ENCODE measurements at places on chromosomes 2 and 18. TPM values are rescaled to one million over a fixed set of nuclear protein-coding genes. Genes with fewer than 3 reads are reported as not detected.
A peak's percentile ranks its signal among the peaks of the same experiment; 100 is the strongest.

UGT1A6 gene
- not detected for total RNA-seq

DNA sequence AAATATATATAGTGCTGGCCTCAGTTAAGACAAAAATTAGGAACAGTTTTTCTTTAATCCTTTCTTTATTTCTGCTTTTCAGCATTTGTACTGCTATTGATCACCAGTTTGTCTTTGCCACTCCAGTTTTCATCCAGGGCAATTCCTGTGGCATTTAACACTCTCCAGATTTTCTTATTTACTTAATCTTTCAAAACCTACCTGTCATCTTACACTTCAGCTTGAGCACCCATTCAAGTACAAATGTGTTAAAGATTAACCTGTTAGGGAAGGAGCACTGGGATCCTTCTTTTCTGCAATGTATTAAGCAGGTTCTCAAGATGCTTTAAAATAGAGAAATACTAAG, 101.8 kb upstream of the SCN1A start:
- DNase-seq: no peak

- DNase-seq: peak; percentile 58
Measured at GRCh38 chr2:217805668-217806481, 196.9 kb downstream of the TNS1 start.

PLCD4 gene
- total RNA-seq: 9.1 TPM

GRCh38 chr18:30967701-30968100, 74.8 kb downstream of the DSC3 start:
- no peak for DNase-seq

GRCh38 chr2:135072125-135072997, 20.3 kb downstream of the RAB3GAP1 start:
- no peak for DNase-seq

DNA sequence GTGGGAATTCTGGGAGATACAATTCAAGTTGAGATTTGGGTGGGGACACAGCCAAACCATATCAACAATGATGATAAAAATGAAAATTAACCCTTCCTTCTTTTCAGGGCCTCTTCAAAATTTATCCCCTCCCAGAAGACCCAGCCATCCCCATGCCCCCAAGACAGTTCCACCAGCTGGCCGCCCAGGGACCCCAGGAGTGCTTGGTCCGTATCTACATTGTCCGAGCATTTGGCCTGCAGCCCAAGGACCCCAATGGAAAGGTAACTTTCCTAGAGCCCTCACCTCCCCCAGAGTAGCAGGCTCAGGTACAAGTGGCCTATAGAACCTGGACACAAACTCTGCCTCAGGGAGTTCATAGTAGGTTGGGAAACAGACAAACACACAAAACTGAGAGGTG, 205.4 kb downstream of the DYSF start:
- no peak for DNase-seq

DNA sequence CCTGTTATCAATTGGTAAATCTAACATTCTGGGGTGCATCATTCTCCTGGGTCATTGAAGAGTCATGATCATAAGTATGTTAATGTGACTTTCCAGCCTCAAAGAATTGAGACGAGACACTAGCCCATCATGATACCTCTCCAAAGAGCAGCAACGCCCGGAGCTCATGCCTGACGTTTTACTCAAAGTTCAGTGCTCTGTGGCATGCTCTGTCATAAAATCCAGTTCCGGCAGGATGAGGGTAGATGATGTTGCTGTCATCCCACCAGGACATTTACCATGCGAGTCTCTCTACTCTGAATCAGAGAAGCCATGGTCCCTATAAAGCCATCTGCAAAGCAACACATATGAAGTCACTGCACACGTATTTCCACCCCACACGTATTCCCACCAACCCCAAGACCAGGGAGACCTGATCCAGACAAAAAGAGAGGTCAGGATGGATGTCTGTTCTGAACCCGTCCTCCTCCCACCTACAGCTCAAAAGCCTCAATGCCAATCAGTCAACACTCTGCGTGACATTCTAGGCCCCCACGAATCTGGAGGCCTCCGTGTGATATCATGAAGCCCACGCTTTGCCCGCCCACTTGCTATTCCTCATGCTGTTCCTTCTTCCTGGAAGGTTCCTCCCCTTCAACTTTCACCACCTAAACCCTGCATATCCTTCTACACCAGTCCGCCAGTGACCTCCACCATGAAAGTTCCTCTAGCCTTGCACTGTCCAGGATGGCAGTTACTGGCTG, 85.8 kb downstream of the DNMT3A start:
- DNase-seq: no peak

- DNase-seq: no peak
Measured at GRCh38 chr2:230762317-230762896, 49.8 kb downstream of the CAB39 start.

VSNL1 gene
- 0.67 TPM for total RNA-seq

- peak; percentile 47 for DNase-seq
Measured at GRCh38 chr2:241981076-241981700, 111.7 kb downstream of the RTP5 start.

DNA sequence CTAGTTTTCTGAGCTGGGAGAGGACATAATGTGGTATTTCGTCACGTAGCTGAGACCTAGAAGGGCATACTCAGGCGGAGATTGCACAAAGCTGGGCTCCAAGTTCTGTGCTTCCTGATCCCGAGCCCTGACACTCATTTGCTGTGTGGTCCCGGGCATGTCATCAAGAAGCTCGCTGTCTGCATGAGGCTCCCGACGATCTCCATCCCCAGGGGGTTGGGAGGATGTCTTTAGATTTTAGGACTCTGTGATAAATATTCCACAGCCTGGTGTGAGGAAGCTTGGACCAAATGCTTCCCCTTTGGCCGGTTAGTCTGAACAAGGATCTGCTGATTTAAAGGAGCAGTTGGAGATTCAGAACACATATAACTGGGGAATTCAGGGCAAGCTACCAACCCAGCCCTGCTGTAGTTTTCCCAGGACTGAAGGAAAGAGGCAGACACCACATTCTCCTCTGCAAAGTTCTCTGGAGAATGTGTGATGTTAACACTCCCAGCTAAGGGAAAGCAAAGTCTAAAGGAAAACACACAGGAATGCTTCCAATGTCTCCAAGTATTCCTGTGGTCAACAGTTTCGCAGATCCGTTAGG, 2.3 kb downstream of the KCNE4 start:
- peak; percentile 85 for DNase-seq

- DNase-seq: no peak
Measured at GRCh38 chr18:21918693-21919092, 178.1 kb downstream of the MIB1 start.

GRCh38 chr2:164903951-164904350, 51.4 kb downstream of the SLC38A11 start:
- DNase-seq: no peak

DNA sequence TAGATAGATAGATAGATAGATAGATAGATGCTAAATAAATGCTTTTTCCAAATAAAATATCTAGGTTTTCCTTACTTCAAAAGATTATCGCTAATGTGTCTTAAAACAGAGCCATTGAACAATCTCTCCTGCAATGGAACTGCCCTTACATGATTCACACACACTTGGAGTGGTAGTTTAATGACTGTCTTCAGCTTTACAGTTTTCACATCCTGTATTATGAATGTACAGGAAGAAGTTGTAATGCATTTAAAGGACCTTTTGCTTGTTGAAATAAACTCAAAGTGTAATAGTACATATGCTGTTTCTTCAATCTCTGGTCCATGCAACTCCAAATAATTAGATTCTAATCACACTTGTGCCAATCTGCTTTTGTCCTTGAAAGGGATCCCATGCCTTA, 797.6 kb upstream of the CDH2 start:
- DNase-seq: no peak

- DNase-seq: no peak
Measured at GRCh38 chr2:144357623-144358373, 162.1 kb downstream of the ZEB2 start.

CAMKMT gene
- total RNA-seq: 11.9 TPM

- DNase-seq: no peak
Measured at GRCh38 chr2:170165129-170165528, 12.8 kb upstream of the MYO3B start.

- no peak for DNase-seq
Measured at GRCh38 chr2:217994776-217995274, 8.0 kb downstream of the TNS1 start.

- no peak for DNase-seq
Measured at GRCh38 chr2:21229302-21229701, 105.5 kb downstream of the TDRD15 start.

- no peak for DNase-seq
Measured at GRCh38 chr18:51226587-51227350, 29.3 kb upstream of the MEX3C start.

DNA sequence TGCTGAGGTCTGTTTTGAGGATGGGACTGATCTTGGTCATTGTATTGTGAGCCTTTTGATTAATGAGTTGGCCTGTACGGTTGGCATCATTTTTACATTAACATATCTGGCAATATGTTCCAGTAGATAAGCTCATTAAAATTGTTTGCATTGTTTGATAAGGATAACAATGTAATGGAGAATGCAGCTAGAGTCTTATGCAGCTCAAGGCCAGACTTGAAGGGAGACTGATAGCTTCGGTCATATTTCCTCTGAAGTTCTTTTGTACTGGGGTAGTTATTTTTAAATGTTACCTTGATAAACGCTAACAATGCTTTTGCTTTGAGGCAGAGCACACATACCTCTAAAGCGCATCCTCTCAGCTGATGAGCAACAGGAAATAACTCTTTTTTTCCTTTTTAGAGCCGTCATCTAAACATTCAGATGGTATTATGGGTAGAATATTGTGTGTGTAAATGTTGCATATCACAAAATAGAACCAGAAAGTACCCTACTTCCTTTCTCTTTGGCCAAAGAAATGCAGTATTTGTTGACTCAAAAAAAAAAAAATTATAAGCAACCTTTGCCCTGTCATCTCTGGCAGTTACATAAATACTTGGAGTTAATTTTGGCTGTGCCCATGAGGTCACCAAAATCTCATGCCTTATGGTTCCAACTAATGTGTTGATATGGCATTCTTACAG, 1.3 kb downstream of the MAPRE2 start:
- no peak for DNase-seq

TTC39C gene
- total RNA-seq: 20.6 TPM

AQP4 gene
- 0.27 TPM for total RNA-seq

DNA sequence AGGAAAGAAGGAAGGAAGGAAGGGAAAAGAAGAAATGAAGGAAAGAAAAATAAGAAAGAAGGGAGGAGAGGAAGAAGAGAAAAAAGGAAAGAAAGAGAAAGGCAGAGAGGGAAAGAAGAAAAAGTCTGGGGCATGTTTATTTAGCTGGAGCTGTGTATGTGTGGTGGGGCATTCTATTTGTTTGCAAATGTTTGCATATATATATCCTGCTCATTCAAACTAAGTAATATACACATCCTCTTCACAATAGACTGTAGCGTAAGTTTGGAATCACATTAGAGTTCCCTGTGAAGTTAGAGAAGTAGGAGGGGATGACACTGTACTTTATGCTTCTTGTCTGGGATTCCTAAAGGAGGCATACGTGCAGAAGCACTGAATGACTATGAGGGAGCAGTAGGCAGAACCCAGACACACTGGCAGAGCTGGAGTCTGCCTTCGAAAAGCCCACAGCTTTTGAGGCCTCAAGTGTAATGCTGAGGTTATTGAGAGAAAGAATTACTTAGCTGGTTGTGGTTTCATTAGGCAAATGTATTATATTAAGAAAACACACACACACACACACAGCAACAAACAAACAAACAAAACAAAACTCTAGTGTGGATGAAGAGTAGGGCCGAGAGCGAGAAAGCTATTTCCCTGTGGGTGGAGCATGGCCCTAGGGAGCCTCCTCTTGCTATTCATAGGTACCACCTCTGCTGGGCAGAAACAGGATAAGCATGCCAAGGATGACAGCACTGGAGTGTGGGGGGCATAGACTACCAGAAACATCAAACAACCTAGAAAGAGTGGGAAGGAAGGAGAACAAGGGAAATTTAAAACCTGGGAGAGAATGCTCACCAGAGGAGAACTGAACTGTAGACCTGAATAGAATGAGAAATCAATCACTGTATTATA, 905.1 kb upstream of the NXPH2 start:
- no peak for DNase-seq

DNA sequence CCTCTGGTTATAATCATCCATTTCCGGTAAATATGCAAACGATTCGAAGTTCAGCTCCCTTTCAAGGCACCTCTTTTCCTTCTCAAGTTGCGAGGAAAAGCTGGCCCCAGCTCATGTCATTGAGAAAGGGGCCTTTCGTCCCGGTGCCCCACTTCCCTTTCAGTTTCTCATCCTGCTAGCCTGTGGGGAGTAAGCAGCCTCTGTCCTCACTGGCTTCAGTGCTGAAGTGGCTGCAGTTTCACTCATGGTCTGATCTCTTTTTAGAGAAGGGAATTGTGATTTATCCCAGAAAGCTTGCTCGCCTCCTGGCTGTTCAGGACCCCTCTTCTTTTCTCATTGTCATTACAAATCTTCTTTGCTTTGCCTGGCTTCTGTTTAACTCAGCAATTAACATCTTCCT, 207.5 kb downstream of the NR4A2 start:
- no peak for DNase-seq

- peak; percentile 94 for DNase-seq
Measured at GRCh38 chr2:219294356-219295351, 14.5 kb downstream of the PTPRN start.

DNA sequence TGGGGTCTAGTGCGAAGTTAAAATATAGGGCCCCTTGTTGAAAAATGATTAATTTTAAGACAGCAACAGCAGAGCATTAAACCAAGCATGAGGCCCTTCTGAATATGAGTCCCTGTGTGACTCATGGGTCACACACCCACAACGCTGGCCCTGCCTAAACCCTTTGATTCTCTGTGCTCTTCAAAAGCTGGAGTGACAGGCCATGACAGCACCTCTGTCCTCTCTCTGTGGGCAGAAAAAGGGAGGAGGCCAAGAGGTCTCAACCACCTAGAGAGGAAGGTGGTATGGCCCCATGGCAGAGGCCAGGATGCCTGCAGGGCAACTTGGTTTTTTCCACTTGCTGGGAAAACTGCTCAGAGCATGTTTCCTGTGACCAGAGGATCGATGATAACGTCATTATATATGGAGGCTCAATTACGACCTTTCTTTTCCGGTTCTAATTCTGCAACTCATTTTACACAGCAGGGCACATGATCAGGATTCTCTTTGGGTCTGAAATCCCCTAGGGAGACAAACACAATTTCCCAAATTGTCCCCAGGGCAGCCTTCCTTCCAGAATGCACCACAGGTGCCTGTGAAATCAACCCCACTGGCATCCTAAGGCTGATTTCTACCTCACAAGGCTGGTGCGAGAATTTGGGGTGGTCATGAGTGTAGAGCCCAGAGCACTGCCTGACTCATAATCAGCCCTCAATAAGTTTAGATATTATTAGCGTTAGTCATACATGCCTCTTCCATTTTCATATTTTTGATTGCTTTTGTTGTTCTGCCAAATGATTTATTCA, 102.0 kb upstream of the PPP1CB start:
- DNase-seq: no peak

GRCh38 chr2:9573013-9573720, 17.5 kb upstream of the ADAM17 start:
- DNase-seq: no peak

WNT6 gene
- total RNA-seq: 23.3 TPM

IL36RN gene
- not detected for total RNA-seq

DOCK10 gene
- 50.7 TPM for total RNA-seq

Data from sciatic nerve (tissue), 2 donors.